HT1080 (cell line): ENCODE measurements at places on chromosomes 6 and 20.

DNA sequence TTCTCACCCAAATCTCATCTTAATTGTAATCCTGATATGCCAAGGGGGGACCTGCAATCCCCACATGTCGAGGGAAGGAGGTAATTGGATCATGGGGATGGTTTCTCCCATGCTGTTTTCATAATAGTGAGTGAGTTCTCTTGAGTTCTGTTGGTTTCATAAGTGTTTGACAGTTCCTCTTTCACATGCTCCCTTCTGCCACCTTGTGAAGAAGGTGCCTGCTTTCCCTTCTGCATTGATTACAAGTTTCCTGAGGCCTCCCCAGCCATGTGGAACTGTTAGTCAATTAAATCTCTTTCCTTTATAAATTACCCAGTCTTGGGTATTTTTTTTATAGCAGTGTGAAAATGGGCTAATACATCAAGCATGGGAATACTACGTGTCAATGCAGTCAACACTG, 925.0 kb upstream of the MAN1A1 start:
- DNase-seq = no peak

DNA sequence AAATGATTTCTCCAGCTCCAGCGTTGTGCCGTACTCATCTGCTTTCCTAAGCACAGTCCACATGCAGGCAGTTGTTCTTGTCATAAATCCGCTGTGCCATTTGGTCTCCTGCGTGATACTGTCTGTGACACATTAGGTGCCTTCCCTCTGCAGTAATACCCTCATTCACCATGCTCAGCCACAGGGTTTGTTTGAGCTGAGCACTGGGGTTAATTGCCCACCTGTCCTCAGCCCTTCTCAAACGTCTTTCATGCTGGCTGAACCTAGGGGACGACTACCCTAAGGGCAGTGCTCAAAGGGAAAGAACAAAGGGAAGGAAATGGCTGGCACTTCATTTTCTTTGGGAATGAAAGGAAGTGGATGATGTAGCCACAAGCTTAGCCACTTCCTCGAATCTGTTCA, 64.2 kb upstream of the MYLIP start:
- no peak for DNase-seq

- DNase-seq = no peak
These were observed 62.0 kb upstream of the SIRPA start for GRCh38 chr20:1833216-1833615.

GRCh38 chr6:143205991-143206390, 145.3 kb downstream of the AIG1 start:
- no peak for DNase-seq

DNA sequence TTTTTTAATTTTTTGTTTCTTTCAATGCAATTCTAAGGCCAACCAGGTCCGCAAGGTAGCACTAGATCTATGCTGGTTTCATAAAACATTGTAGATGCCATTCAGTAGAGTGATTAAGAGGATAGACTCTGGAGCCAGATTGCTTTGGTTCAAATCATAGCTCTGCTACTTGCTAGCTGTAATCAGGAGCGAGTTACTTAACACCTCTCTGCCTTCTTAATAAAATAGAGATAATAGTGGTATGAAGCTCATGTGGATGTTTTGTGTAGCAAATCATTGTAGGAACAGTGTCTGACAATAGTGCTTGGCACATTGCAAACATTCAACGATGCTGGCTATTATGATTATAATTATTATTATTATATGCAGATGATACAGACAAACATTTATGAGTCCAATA, 164.9 kb downstream of the LAMA2 start:
- no peak for DNase-seq

GRCh38 chr6:39077882-39078594, 29.5 kb downstream of the GLP1R start:
- DNase-seq = no peak

DNA sequence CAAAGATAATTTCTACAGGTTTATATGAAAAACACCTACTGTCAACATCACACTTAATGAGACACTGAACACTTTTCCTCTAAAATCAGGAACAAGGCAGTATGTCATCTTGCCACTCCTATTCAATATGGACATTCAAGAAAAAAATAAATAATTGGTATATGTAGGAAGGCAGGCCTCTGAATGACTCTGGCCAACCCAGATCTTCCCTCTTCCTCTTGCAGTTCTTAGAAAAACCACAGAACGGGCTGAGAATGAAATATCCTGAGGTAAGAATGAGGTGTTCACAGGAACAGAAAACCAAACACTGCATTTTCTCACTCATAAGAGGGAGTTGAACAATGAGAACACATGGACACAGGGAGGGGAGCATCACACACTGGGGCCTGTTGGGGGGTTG, 1207.2 kb upstream of the CITED2 start:
- DNase-seq = peak; percentile 15

DNA sequence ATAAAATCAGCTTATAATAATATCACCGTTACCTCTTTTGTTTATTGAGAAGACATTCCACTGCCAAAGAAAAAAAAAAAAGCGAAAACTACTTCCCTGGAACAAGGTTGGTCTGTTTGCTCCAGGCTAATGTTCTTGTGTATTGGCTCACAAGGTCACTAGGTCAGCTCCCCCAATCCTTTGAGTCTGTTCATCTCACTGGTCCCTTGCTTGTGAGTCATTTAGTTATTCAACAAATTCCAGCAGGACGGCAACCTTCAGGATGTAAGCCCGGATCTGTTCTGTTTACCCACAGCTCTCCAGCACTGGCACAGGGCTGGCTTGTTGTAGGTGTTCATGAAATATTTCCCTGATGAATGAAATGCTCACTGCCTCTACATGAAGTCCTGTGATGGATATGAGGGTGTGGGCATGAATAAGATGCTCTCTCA, 3.3 kb downstream of the ARHGAP40 start:
- peak; percentile 87 for DNase-seq

GRCh38 chr20:33933469-33933909, 60.2 kb upstream of the RALY start:
- peak; percentile 22 for DNase-seq

DNA sequence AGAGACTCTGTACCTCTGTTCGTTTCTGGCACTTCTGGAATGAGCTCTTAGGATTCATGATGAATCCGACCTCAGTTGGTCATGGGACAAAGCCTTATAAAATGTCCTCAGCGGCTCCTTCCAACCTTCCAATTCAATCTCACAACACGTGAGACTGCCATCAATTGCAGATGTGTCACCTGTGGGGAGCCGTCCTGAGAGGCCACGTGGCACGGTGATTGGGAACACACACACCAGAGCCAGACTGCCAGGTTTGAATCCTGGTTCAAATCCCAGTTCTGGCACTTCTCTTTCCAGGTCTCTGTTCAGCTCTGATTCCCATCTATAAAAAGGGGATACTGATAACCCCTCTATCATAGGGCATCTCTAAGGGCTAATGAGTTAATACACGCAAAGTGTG, 124.5 kb downstream of the ANKRD60 start:
- DNase-seq = no peak

- no peak for DNase-seq
These were observed 396 bp downstream of the RNASET2 start for GRCh38 chr6:166955865-166956443.

GRCh38 chr6:46476301-46476700, 14.9 kb downstream of the RCAN2 start:
- DNase-seq = no peak

DNA sequence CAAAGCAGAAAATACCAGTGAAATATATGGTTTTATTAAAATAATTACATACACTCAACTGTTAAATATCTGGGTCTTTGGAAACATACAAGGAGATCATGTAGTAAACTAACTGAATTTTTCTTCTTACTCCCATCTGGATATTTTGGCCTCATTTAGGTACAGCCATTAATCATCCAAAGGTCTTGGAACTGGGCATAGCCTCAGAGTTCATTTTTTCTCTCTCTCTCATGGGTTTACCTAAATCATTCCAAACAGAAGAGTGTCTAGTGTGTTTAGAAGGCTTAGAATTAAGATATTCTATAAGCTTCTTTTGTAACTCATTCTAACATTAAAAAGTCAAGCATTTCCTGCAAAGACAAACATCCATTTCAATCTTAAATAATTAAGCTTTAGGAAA, 79.4 kb downstream of the HMGCLL1 start:
- DNase-seq = no peak

GRCh38 chr20:21342656-21343345, 39.7 kb downstream of the XRN2 start:
- DNase-seq = no peak
